ENCODE measurements at places on chromosomes 7 and 10.

GRCh38 chr10:116978901-116979300, 26.1 kb downstream of the SHTN1 start:
- no peak for DNase-seq

DNA sequence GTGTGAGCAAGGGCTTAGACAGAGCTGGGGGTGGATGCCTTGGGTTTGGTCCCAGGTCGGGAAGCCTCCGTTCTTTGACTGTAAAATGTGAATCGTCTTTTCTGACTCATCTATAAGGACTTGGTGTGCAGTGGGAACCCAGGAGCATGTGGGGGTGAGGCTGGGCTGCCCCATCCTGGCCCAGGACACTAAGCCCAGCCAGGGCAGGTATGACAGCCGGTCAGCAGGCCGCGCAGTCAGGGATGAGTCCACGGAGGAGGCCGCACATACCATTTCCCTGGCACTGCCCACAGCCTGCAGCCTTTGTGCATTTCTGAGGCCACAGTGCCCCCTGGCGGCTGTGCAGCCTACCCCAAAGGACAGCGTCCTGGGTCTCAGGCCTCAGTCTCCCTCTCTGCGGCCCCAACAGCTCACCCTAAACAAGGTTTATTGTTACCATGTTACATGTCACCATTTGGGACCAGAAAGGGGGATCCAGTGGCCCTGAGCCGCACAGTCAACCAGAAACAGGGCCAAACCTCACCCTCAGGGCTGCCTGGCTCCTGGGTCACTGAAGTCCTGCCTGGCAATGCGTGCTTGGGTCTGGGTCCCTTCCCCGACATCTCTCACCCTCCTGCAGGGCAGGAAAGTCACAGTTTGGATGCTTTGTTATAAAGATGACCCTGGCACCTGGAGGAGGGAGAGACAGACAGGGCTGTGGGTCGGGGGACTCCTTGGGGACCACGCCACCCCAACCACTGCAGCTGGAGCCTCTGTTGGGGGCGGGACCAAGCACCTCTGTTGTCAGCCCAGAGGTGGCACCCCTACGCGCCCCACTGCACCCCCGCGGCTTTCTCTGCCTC, 14.4 kb upstream of the SH2B2 start:
- DNase-seq: peak; percentile 66

DNA sequence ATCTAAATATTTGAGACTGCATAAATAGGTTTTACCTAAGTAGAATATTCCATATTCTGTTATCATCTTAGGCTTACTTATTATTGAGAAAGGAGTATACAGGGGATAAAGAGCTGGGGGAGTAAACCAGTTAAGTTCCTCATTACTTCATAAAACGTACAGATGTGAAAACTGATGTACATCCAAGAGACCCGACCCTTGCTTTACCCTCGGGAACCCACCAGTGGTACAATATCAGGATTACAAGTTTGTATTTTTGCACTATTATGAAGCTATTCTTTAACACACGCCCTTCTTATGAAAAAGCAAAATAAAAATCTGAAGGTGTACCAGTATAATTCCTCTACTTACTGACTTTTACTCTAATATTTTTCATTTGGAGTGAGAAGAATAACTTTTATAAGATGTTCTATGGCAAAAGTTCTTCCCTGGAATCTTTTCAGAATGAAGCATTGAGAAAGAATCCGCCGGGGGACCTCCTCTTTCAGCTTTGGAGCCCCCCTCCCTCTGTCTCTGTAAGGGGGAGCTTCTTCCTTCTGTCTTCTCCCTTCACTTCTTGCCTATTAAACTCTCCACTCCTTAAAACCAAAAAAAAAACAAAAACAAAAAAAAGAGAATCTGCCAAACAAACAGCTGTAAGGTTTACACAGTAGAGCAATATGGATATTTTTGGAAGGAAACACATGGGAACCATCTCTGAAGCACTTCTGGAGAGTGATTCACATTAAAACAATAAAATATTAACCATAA, 550.0 kb downstream of the TNS3 start:
- DNase-seq: no peak

DNA sequence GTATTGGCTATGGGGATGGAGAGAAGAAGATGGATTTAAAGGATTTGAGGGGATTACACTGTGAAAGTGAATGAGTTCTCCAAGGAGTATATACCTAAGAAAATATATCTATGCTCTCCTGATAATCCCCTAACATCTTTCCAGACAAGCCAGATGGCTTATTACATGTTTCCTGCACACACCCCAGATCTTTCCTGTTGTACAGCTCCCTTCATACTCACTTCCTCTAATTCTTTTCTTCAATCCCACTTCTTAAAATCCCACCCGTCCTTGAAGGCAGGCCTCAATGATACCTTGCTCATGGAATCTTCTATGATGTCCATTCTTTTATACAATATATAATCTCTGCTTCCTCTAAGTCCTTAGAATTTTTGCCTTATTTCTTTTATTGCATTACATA, 317.2 kb upstream of the DGKB start:
- DNase-seq: no peak

GRCh38 chr10:80041162-80041561, 37.3 kb upstream of the TMEM254 start:
- no peak for DNase-seq

All from mammary epithelial cell (primary cell).